Suppressor macrophage treated with lipopolysaccharide for 1 hour (primary cell): ENCODE measurements at places on chromosomes 6 and 20.

- peak; percentile 21 for DNase-seq
Measured at GRCh38 chr6:10084111-10084986, 330.5 kb downstream of the TFAP2A start.

DNA sequence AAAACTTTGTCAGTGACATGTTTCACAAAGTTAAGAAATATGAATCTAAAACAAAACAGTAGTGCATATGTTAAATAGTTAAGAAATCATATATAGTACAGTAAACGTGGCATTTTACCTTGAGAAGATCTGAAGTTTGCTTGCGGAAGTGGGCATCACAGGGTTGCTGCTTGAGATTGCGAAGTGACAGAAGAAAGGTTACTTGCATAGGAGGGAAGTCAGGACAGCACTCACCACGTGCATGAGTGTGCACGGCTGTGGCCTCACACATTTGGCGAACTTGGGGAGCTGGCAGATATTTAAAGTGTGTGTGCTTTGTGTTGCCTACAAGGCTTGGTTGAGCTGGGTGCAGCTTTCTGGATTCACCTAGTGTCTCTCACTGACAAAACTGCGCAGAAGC, 431.5 kb upstream of the ARID1B start:
- no peak for DNase-seq

- DNase-seq, result no peak
Measured at GRCh38 chr20:48281501-48281900, 496.2 kb upstream of the SULF2 start.

DNA sequence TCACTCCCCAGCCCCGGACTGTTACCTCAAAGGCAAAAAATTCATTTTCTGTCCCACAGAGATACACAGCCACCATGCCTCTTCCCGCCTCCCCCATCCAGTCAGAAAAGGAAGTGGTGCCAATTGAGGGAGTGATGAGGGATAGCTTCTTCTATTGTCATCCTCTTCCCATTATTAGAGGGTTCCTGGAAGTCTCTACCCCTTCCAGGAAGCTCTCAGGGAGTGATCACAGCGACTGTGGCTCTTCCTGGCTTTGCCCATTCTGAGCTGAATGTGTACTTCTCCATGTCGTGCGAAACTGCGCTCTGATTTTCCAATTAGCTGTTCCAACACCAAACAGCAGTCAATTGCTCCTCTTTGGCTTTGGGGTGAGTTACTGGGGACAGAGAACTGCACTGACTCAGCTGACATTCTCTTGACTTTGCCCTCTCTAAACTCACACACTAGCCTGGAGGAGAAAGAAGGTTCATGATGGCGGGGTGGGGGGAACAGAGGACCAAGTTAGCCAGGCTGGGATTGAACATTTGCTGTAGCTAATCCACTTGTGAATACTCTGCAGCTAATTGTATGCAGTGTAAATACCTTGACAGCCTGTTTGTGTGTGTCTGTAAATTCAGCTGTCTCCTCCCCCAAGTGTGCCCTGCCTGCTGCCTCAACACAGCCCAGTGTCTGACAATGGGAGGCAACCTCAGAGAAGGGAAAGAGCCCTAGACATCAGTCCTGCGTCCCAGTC, 2.4 kb upstream of the MDGA1 start:
- DNase-seq, result peak; percentile 35

- no peak for DNase-seq
Measured at GRCh38 chr6:50112981-50113857, 63.5 kb upstream of the DEFB112 start.

GRCh38 chr6:72699159-72699558, 77.3 kb downstream of the KCNQ5 start:
- no peak for DNase-seq

DNA sequence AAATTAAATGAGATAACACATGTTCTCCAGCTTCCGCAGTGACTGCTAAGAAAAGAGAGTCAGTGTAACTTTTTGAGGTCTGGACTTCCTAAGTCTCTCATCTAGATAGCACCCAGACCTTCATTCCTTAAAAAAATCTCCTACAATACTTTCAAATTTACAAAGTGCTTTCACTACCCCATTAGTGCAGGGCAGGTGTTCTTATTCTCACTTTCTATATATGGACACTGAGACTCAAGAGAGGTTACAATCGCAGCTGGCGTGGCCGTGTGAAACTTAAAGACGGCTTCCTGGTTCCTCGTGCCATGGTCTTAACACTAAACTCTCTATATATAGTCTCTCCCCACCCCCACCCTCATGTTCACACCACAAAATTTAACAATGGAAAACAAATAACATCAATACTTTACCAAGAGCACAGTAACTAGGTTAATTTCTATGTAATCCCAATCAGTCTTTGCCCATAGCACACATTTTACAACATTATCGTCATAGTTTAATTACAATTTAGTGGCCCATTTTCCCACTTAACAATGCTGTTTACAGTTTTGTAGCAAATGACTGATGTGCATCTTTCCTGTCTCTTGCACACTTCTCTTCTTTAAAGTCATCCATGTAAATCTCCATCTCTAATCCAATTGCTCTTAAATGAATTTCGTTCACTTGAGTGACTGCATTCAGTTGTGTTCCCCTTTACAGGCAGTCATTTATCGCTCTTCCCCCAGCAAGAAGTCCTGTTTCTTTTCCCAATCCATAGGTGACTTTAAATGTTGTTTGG, 78.8 kb upstream of the ARID1B start:
- DNase-seq, result no peak

DNA sequence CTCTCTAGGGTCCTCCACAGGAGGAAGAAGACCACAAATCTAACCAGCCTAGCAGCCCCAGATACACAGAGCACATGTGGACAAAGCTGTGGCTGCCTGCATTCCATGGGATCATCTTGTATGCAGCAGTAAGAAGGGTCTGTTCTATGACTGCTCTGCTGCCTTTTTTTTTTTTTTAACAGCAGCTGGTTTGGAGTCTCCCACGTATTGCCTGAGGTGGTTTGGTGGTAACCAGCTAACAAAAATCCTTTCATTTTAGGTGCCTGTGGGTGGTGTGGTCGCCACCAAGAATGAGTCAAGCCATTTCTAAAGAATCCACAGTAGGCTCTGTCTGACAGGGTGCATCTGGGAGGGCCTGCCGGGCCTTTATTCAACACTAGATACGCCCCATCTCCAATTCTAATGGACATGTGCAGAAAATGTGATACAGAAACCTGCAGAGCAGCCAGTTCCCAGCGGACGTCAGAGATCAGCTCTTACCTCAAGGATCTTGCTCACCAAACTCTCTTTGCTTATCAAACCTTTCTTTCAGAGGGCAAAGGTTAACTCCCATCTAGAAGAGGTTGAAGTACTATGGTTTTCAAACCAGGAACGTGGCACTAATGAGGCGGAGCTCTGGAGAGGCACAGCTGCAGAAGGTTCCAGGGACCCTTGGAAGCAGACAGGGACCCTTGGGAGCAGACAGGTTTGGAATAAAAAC, 32.0 kb downstream of the GNAS-AS1 start:
- no peak for DNase-seq

DNA sequence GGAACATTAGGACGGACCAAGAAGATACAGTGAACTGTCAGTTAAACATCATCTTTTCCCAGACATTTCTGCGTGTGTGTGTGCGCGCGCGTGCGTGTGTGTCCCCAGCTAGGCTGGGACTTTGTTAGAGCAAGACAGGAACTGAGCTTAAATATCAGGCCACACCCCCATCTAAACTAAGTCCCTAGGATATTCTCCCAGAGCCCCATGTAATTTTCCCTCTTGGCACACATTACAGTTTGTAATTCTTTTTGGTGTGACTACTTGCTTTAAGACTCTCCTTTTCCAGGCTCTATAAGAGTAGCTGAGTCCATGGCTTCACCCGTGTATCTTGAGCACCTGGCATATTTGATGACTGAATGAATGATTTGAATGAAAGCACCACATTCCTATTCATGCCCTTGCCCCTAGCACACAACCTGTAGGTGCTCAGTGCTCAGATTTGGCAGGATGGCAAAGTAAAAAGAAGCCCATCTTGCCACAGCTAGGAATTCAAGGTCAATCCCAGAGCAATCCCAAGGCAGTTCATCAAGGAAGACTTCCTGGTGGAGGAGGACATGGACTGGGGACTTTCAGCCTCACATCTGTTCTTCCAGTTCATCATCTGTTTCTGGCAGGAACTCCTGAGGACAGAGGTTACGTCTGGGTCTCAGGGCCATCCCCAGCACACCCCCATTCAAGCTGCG, 69.2 kb downstream of the MRPL14 start:
- DNase-seq, result peak; percentile 34

GRCh38 chr6:46967826-46968349, 46.1 kb upstream of the ADGRF5 start:
- no peak for DNase-seq

DNA sequence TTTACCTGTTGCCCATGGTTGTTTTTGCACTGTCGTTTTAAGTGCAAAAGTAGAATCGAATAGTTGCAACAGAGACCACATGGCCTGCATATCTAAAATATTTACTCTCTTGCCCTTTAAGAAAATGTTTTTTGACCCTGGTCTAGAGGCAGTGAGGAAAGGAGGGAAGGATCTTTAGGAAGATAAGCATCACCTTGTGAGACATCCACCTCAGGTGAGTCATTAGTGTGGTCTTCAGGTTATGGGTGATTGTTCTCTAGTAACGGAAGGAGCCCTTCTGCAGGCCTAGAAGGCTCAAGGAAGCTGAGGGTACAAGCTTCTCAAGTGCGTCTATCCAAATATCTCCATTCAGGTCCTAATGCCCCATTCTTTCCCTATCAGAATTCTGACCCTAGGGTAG, 6.6 kb upstream of the RAB44 start:
- DNase-seq, result no peak

DNA sequence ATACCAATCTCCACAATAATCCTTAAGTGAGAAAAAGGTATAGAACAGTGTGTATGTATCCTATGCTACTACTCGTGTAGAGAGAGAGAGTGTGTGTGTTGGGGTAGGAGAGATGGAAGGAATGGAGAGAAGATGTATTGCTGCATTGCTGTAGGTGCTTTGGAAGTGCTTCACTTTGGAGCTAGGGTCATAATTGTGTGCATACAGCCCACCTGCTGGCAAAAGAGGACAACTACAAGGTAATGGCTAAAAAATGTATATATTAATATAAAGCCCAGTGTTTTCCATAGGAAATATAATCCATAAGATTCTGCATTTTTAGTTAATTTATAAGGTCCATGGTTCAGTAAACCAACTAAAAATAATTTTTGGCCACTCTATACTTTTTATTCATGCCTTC, 36.1 kb downstream of the SERAC1 start:
- DNase-seq, result peak; percentile 47

- peak; percentile 85 for DNase-seq
Measured at GRCh38 chr6:29552512-29553051, 7.0 kb downstream of the UBD start.

DNA sequence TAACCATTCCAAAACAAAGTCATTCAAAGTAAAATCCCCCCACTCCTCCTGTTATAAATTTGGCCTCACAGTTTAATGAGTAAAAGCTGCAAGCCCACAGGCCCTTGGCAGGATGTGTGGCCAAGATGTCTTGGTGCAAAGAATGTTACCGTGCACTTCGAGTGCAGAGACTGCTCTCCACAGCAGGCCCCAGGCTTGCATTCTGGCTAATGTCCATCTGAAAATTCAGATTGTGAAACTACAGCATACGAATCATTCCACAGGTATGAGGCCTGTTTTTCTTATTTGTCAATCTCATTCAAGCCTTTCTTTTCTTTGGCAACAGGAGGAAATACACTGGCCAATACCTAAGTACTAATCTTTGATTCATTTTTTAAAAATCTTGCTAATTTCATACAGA, 7.1 kb downstream of the RPS6KA2 start:
- DNase-seq, result no peak

- DNase-seq, result no peak
Measured at GRCh38 chr6:34053721-34054120, 92.2 kb downstream of the GRM4 start.

DNA sequence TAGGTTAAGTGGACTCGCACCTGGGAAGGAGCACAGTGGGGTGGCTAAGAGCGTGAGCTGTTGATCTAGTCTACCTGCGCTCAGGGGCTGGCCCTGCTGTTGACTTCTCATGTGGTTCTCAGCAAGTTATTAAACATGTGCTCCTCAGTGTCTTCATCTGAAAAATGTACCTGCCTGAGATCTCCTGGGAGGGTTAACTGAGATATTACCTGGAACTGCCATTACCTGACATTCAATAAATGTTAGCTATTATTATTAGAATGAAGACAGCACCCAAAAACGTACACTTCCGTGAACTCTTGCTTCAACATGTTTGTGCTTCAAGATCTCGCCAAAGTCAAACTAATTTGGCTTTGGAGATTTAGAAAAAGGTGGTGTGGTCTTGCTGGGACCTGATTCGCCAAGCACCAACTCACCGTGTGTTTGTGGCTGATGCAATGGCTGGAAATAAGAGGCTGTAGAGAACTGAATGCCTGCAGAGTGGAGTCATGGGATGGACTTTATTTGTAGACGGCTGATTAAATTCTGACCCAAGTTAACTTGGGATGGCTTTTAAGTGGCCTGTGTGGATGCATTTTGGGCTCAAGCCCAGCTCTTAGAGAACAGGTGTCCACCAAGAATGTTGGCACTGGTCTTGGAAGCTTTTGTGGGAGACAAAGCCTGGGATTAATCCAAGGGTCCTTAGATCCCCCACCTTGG, 692.9 kb downstream of the QKI start:
- DNase-seq, result no peak

DNA sequence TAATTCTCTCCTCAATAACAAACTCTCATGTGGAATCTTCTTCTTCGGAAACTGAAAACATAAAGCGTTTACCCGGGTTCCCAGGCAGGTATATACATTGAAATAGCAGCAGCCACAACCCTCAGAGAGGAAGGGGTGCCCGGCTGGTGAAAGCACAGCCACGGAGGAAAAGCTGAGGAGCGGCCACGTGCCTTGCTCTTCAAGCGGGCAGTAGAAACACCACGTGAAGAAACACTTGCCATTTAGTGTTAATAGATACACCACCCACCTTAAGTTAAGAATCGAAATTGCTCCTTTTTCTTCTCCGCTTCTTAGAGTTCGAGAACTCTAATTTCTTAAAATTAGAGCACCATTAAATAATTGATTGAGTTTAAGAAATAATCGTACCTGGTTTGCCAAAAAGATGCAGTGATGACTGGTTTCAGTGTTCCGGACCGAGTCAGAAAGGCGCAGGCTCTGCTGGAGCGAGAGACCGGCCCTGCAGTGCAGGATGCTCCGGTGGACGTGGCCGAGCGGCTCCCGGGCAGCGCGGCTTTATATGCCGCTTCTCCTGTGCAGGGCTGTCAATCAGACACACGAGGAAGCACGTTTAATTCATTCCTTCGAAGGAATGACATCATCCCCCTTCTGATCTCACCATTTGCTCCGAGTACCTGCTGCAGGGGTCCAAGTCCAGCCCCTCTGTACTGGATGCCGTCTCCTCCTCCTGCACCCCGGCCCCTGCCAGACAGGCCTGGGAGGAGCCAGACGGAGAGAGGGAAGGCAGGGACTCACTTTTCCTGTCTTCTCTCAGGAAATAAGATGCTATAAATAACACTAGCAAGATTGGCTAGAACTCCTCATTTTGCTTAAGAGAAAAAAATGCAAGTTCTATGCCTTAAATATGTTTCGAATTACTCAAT, at the start of gene THBS2:
Gene THBS2, minus strand, starts transcription at position 510 of the 902 bp plus-strand sequence. CDS start 3,062 bp downstream, outside the sequence.
- no peak for DNase-seq

GRCh38 chr6:126182650-126183311, 157.1 kb upstream of the CENPW start:
- no peak for DNase-seq
